ENCODE measurements at places on chromosomes 5 and 9.
A peak's percentile ranks its signal among the peaks of the same experiment; 100 is the strongest.

- no peak for DNase-seq
Observed at GRCh38 chr9:82940376-82940775, 122.6 kb downstream of the RASEF start.

DNA sequence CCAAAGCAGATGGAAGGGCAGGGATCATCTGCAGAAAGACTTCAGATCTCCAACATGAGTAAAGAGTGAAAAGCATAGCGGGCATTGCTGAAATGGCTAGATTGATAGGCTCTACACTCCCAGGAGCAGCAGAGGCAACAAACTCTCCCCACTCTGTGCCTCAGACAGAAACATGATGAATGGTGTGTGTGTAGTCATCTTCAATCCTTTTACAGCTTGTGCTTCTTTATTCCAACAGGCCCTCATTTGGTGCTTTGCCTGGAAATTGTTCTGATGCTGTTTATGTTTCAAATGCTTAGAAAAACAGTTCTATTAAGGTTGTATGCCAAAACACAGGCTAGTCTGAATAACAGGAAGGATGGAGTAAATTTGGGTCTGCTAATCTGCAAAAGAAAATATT lies 176.2 kb downstream of the DMRTA1 start:
- DNase-seq = no peak

DNA sequence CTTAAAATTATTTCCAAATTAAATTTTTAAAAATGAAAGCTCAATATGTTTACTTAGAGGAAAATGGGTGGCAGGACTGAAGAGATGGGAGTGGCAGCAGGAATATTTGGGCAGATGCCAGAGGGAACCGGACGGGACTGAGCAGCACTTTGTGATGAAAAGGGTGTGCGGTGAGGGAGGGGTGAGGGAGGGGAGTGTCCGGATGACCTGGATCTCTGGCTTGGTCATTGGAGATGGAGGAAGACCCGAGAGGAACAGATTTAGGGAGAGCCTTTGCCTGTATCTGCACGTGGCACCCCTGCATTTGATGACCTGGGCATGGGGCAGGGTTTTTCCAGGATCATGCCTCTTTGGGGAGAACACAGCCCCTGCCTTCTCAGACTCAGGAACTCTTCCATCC lies 201.1 kb upstream of the MVB12B start:
- DNase-seq = no peak

GRCh38 chr5:151051066-151051930 lies 29.5 kb downstream of the TNIP1 start:
- DNase-seq = peak; percentile 60

GRCh38 chr5:31581498-31582099 lies 49.5 kb downstream of the C5orf22 start:
- no peak for DNase-seq

- no peak for DNase-seq
Observed at GRCh38 chr9:34513567-34514214, 9.1 kb downstream of the ENHO start.

GRCh38 chr9:93354451-93354850 lies 97.0 kb upstream of the FAM120A start:
- DNase-seq = no peak

DNA sequence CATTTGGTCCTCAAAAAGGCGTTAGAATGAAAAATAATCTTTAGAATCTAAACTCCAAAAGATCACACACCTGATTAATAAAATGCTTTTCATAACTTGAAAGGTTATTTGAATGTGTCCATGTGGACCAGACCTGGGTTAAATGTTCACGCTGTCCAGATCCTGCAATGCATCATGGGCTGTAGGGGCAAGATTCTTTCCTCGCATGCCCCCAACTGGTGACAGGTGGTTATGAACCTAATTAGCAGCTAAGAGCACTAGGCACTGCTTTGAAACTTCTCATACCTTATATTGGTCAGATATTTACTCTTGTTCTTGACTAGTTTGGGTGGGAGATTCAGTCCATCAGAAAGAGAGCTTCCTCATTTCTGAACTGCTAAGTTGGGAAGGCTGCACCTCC lies 19.3 kb upstream of the PIP5K1B start:
- DNase-seq = no peak

DNA sequence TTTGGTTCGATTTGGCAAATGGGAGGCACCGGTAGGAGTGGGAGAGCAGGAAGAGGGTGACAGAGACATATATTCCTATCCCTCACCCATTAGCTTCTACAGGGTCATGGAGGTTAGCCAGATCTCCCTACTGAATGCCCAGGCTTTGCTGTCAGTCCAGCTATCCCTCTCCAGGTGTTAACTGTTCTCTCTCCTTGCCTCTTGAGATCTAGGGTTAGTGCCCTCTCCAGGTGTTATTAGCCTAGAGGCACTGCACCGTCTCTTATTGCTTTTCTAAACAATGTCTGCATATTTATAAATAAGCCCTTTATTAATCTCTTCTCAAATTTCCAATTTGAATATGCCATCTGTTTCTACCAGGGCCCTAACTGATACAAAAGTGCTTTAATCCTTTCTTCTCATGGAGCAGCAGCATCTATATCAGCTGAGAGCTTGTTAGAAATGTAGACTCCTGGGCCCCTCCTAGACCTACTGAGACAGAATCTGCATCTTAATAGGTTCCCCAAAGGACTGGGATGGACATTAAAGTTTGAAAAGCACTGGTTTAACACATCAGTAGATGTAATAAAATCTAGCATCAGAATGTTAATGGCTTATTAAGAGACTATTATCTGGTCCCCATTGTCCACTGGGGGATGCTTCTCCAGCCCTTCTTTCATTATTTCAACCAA lies 322.5 kb upstream of the SLC24A2 start:
- DNase-seq = no peak

GRCh38 chr9:127979333-127980059 lies 1.3 kb downstream of the EEIG1 start:
- DNase-seq = no peak

GRCh38 chr5:93580063-93580926 lies 724 bp downstream of the NR2F1-AS1 start:
- no peak for DNase-seq

- no peak for DNase-seq
Observed at GRCh38 chr5:116313366-116313765, 228.5 kb downstream of the COMMD10 start.

- no peak for DNase-seq
Observed at GRCh38 chr9:128205296-128205944, 2.2 kb downstream of the DNM1 start.

GRCh38 chr5:161544350-161544765 lies 2.2 kb downstream of the GABRB2 start:
- DNase-seq = no peak

DNA sequence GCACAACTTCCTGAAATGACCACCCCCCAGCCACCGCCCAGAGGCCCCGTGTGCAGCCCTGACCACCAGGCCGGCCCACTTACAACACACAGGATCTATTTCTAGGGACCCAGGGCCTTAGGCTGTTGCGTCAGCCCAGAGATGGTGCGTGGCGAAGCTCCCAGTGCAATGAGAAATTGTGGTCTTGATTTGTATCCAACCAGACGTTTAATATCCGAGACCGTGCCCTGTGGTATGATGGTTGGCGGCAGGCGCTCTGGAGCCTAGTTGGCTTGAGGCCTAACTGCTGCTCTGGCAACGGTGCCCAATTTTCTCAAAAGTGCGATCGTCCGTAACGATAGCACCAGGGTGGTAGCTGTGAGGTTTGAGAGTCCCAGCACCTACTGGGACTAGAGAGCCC lies 32.6 kb upstream of the SLC6A19 start:
- DNase-seq = no peak

- DNase-seq = no peak
Observed at GRCh38 chr5:69416699-69417098, 1.8 kb downstream of the MARVELD2 start.

- no peak for DNase-seq
Observed at GRCh38 chr5:53739111-53739510, 178.7 kb downstream of the NDUFS4 start.

- DNase-seq = no peak
Observed at GRCh38 chr9:27053369-27054022, 48.0 kb upstream of the LRRC19 start.

DNA sequence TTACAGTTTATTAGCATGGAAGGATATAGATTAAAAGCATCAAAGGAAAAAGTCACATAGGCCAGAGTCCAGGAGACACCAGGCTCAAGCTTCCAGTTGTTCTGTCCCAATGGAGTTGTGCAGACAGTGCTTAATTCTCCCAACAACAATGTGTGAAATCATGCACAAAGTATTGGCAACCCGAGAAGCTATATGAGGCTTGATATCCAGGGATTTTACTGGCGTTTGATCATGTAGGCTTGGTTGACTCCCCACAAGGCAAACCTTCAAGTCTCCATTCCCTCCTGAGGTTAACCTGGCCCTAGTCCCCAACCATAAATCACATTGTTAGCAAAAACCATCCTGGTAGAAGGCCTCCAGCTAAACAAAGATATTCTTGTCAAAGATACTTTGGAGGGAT lies 141.5 kb downstream of the ADAMTS19 start:
- no peak for DNase-seq

GRCh38 chr5:74433255-74433895 lies 207.2 kb downstream of the ENC1 start:
- no peak for DNase-seq

- DNase-seq = no peak
Observed at GRCh38 chr5:172798422-172799215, 27.6 kb upstream of the DUSP1 start.

DNA sequence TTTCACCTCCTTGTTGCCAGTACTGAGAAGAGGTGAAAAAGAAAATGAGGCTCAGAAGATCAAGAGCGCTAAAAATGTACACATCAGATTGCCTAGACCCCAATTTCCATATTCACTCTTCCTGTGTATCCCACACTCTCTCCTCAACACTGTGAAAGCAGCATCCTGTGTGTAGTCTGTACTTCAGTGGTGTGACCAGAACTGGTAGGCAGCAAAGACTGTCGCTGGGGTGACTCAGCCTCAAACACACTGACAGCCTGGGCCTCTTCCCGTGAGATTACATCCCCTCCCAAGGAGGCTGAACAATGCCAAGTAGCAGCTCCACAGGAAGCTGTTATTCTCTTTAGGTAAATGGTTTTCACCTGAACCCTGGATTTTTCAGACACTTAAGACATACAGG lies 135.5 kb downstream of the CCDC192 start:
- DNase-seq = no peak

- DNase-seq = no peak
Observed at GRCh38 chr5:123722451-123722850, 210.5 kb downstream of the CSNK1G3 start.

- DNase-seq = no peak
Observed at GRCh38 chr5:172559004-172559932, 81.8 kb upstream of the NEURL1B start.

GRCh38 chr9:130535818-130536521 lies 43.4 kb upstream of the FUBP3 start:
- no peak for DNase-seq

DNA sequence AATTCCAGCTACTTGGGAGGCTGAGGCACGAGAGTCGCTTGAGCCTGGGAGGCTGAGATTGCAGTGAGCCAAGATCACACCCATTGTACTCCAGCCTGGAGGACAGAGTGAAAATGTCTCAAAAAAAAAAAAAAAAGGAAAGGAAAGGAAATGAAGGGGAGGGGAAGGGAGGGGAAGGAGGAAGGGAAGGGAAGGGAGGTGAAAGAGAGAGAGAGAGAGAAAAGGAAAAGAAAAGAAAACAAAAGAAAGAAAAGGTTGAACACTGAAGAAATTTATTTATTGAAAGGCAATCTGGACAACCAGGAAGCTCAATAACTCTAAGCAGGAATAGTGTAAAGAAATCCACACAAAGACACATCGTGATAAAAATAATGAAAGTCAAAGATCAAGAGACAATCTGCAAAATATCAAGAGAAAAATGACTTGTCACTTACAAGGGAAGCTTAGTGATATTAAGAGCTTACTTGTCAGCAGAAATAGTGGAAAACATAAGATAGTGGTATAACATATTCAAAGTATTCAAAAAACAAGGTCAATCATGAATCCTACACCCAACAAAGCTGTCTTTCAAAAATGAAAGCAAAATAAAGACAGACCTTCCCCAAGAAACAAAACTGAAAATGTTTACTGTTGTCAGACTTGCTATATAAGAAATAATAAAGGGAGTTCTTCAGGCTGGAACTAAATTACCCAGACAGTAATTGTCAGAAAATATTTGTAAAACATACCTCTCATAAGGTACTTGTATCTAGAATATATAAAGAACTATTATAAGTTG lies 10.9 kb upstream of the RIMOC1 start:
- DNase-seq = no peak

- DNase-seq = no peak
Observed at GRCh38 chr5:112388739-112389138, 30.3 kb downstream of the EPB41L4A start.

- DNase-seq = no peak
Observed at GRCh38 chr9:137280474-137281344, 3.2 kb downstream of the TOR4A start.

- DNase-seq = no peak
Observed at GRCh38 chr9:78325846-78326360, 29.0 kb downstream of the PSAT1 start.

DNA sequence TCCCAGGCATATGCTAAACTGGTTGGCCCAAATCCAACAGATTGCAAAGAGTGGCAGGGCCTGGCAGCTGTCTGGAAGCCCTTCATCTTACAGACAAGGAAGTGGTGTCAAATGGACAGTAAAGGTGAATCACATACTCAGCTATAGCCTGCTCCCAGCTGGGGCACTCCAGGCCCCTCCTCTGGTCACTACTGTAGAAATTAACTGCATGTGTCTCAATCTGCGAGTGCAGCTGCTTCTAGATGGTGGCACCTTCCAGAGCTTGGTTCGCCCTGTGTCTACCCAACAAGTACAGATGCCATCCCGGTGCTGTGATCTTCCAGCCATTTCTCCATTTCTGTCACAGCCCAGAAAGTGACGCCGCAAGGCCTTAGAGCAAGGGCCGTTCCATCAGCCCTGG lies 50.2 kb downstream of the OTULIN start:
- DNase-seq = no peak

- DNase-seq = no peak
Observed at GRCh38 chr5:171571663-171572062, 152.2 kb downstream of the FGF18 start.

DNA sequence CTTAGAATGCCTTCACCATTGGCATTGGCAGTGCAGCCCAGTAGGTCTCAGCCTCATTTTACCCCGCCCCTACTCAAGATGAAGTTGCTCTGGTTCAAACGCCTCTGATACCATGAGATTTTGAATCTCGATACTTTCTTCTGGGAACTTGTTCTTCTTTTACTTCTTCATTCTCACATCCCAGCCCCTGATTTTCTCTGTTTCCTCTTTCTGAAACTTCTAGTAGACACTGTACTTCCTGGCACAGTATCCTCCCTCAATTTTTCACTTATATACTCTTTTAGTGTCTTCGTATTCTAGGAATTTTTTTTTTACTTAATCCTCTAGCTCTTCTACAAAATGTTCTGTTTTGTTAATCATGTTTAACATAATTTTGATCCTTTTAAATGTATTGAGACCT lies 13.1 kb upstream of the ZNF79 start:
- DNase-seq = no peak

GRCh38 chr9:21392270-21392669 lies 7.1 kb upstream of the IFNA2 start:
- DNase-seq = no peak

GRCh38 chr5:171476701-171477100 lies 57.3 kb downstream of the FGF18 start:
- DNase-seq = no peak
